Right renal pelvis (tissue), 4 donors: ENCODE measurements at places on chromosomes 1 and 21.

GRCh38 chr1:204340081-204340889, 19.4 kb downstream of the PLEKHA6 start:
- no peak for DNase-seq

GRCh38 chr21:28771790-28772501, 220.7 kb downstream of the LTN1 start:
- no peak for DNase-seq

GRCh38 chr1:7247158-7247557, 461.9 kb downstream of the CAMTA1 start:
- no peak for DNase-seq

- DNase-seq: no peak
Measured at GRCh38 chr1:111856411-111857185, 100.9 kb downstream of the DDX20 start.

DNA sequence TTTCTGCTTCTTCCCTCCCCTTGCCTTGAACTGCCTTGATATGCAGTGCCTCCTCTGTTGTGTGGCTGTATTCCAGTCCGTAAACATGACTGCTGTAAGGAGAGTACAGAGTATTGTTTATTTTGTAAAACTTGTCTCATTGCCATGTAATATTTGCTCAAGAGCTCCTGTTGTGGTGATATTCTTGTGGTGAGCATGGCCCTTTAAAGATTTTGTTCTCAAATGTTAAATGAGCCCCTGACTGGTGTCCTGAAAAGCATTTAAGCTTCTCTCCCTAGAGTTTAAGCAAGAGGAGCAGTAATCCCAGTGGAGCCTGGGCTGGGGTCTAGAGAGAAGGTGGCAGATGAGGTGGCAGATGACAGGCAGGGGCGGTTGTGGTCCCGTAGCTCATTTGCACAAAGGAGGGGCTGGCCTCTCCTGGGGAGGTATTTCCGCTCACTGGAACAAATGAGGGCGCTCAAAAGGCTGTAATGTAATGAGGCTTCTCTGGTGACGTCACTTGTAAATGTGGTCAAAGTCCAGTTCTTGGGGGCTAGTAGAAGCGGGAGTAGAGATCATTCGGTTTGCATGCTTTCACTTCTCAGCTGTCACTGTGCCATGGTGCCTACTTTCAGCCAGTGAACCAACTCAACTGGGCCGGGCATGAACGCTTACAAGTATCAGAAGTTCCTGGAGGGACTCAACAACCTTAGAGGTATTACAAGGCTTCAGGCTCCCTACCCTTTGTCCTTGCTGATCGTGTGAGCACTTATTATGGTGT, 46.0 kb upstream of the MACF1 start:
- no peak for DNase-seq

DNA sequence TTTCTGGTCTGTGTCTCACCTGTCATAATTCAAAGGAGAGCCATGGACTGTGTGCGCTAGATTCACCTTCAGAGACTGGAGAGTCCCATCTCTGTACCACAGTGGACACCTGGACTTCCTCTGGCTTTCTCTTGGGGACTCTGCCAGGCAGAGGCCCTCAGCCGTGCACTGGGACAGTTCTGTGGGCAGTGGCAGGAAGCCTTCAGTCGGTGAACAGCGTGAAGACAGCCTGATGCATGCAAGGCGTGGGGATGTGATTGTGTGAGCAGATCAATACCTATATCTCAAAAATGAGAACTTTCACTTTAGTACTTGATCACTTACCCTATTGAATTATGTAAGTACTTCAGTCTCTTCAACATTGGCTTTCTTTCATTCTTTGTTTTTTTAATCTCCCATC, 245.3 kb downstream of the DISC1 start:
- DNase-seq: no peak

DNA sequence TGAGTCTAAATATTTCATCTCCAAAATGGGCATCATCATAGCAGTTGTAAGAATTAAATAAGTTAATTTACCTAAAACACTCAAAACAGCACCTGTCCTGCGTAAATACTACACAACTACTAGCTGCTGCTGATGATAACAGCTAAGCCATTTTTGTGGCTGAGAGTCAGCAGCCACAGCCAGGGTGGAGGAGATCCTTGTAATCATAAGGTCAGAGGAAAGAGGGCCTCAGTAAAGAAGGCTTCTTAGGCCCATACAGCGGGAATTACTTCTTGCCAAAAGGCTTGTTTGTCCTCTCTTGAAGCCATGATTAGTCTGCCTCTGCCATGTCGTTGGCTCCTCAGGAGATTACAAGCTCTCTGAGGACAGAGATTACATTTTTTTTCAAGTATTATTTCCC, 245.0 kb downstream of the FGGY start:
- DNase-seq: no peak

DNA sequence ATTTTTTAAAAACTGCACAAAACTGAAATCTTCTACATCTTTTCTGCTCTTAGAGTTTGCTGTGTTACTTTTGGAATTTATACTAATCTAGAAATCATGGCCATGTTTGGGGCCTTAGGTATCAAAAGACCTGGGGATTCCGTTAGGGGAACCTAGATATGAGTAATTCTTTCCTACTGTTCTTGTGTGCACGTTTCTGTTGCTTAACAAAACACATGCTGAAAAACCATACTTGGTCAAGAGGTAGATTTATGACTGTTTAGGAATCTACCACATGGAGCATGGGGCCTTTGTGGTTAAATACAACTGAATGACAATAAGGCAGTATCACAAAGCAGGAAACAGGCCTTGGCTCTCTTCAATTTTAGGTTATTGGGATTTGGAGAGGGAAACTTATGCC, 291.9 kb upstream of the USP25 start:
- no peak for DNase-seq

GRCh38 chr1:40633523-40633922, 32.0 kb downstream of the RIMS3 start:
- DNase-seq: no peak
